MCF 10A (cell line): ENCODE measurements at places on chromosomes 4 and X. TPM values are rescaled to one million over a fixed set of nuclear protein-coding genes. Genes with fewer than 3 reads are reported as not detected.
A peak's percentile ranks its signal among the peaks of the same experiment; 100 is the strongest.

MAP7D2 gene
- 0.19 TPM in 1 of 2 replicates, not detected in the other for total RNA-seq

TSPAN7 gene
- total RNA-seq: not detected in 2 replicates

HERC5 gene
- 0.54 and 0.63 TPM in 2 replicates for total RNA-seq

- H3K27ac ChIP-seq: peak overlapping the region; percentile 22
- H3K4me3 ChIP-seq: no peak overlapping the region
- no peaks in the 10 kb centered on the region for H3K36me3 ChIP-seq
- peak; percentile 29 for DNase-seq
Measured at GRCh38 chr4:188691811-188692210, 552.6 kb downstream of the TRIML1 start.

DNA sequence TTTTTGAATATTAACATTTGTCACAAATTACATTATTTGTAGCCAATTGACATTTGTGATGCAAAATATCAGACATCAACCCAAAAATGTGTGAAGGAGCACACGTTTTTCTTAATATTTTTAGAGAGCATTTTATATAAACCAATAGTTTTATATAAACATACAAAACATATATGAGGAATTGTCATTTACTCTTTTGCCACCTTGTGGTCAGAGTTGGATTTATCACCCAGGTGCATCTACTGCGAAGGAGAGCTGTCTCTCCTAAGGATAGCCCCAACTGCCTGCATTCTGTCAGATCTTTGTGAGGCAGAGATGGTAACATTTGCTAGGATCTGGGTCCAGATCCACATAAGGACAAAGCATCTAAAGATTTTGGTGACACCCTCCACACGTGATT lies 2.5 kb upstream of the USP27X start:
- no peaks in the 10 kb centered on the region for H3K36me3 ChIP-seq
- H3K4me1 ChIP-seq: peaks cover 4% of the 10 kb centered on the region
- H3K27ac ChIP-seq: no peak overlapping the region
- DNase-seq: peak; percentile 54
- H3K4me3 ChIP-seq: no peak overlapping the region

- H3K4me3 ChIP-seq: no peak overlapping the region
- H3K36me3 ChIP-seq: no peaks in the 10 kb centered on the region
- H3K27me3 ChIP-seq: peaks cover 57% of the 10 kb centered on the region
- H3K27ac ChIP-seq: no peak overlapping the region
- no peak for DNase-seq
- no peaks in the 10 kb centered on the region for H3K4me1 ChIP-seq
Measured at GRCh38 chrX:39361736-39362135, 560.5 kb downstream of the MID1IP1 start.

DNA sequence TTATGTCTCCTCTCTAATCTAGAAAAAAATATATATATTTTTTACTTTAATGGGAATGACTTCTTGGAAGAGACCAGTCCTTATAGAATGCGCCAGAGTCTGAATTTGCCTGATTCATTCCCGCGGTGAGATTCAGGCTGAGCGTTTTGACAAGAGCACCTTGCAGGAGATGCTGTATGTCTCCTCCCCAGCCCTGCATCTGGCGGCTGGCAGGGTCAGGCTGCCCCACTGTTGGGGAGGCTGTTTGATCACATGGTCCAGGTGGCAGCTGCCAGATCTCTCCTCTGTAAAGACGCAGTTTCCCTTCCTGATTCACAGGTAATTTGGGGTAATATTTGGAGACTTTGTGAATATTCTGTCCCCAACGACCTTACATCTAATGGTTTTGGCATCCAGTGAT lies 9.7 kb downstream of the PDZD4 start:
- H3K27me3 ChIP-seq: peaks cover 40% of the 10 kb centered on the region
- no peak overlapping the region for H3K4me3 ChIP-seq
- no peak for DNase-seq
- H3K27ac ChIP-seq: no peak overlapping the region
- no peaks in the 10 kb centered on the region for H3K4me1 ChIP-seq

- H3K4me1 ChIP-seq: peaks cover 9% of the 10 kb centered on the region
- H3K27me3 ChIP-seq: peaks cover 63% of the 10 kb centered on the region
- no peaks in the 10 kb centered on the region for H3K36me3 ChIP-seq
- H3K4me3 ChIP-seq: no peak overlapping the region
- H3K27ac ChIP-seq: no peak overlapping the region
- no peak for DNase-seq
Measured at GRCh38 chr4:111689731-111690130, 455.5 kb upstream of the FAM241A start.

GRCh38 chr4:38373375-38373774 lies 290.6 kb upstream of the KLF3 start:
- DNase-seq: no peak
- no peaks in the 10 kb centered on the region for H3K36me3 ChIP-seq
- H3K27ac ChIP-seq: no peak overlapping the region
- H3K4me1 ChIP-seq: peaks cover 12% of the 10 kb centered on the region
- no peaks in the 10 kb centered on the region for H3K27me3 ChIP-seq
- no peak overlapping the region for H3K4me3 ChIP-seq

DNA sequence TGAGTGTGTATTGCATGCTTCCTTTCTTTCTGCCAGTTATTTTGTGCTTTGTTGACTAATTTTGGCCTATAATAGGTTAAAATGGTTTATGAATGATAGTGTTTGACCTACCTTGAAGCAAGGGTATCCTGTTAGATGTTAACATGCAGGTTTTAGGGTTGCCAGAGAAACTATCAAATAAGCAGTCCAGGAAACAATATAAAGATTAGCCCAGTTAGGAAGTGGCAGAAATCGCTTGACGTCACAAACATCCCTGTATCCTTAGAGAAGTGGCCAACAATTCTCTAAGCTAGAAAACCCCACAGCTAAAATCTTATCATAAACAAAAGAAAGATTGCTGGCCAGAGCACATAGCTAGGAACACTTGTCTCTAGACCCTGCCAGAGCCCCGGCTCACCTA lies 3.8 kb downstream of the NAP1L5 start:
- peaks cover 58% of the 10 kb centered on the region for H3K36me3 ChIP-seq
- H3K4me1 ChIP-seq: no peaks in the 10 kb centered on the region
- H3K27me3 ChIP-seq: no peaks in the 10 kb centered on the region
- H3K27ac ChIP-seq: peak overlapping the region; percentile 51

GRCh38 chr4:48722509-48723446 lies 57.3 kb downstream of the FRYL start:
- DNase-seq: no peak
- no peaks in the 10 kb centered on the region for H3K27me3 ChIP-seq
- peaks cover under 1% of the 10 kb centered on the region for H3K36me3 ChIP-seq
- H3K4me3 ChIP-seq: no peak overlapping the region
- peaks cover 38% of the 10 kb centered on the region for H3K4me1 ChIP-seq
- H3K27ac ChIP-seq: no peak overlapping the region
